ENCODE measurements at places on chromosomes 4 and X. TPM values are rescaled to one million over a fixed set of nuclear protein-coding genes. Genes with fewer than 3 reads are reported as not detected.

Gene ZDHHC9
- 3.0 TPM for total RNA-seq

Gene CYBB
- 11.3 TPM for total RNA-seq

Gene TRIM2
- not detected for total RNA-seq

Gene GCNA
- 3.7 TPM for total RNA-seq

Gene HPGDS
- total RNA-seq = not detected

Gene GPR119
- total RNA-seq = not detected

Gene CYSLTR1
- total RNA-seq = 7.6 TPM

Gene IGFBP7
- total RNA-seq = 88.8 TPM

Gene LNX1
- total RNA-seq = not detected

Gene MPP1
- 20.8 TPM for total RNA-seq

Gene PPM1K
- 74.3 TPM for total RNA-seq

Gene KLB
- total RNA-seq = 0.10 TPM

GRCh38 chr4:105619188-105619931 is 66.9 kb downstream of the ARHGEF38 start:
- no peak overlapping the region for H3K4me3 ChIP-seq
- H3K27ac ChIP-seq = no peak overlapping the region
- no peak for DNase-seq
- no peaks in the 10 kb centered on the region for H3K27me3 ChIP-seq

GRCh38 chrX:136255541-136255940 is 4.3 kb upstream of the MAP7D3 start:
- DNase-seq = no peak
- no peak overlapping the region for H3K27ac ChIP-seq
- H3K36me3 ChIP-seq = no peaks in the 10 kb centered on the region
- H3K4me1 ChIP-seq = peaks cover 16% of the 10 kb centered on the region
- no peaks in the 10 kb centered on the region for H3K27me3 ChIP-seq

GRCh38 chr4:142353149-142353738 is 492.9 kb downstream of the INPP4B start:
- no peak overlapping the region for H3K27ac ChIP-seq
- H3K4me1 ChIP-seq = peaks cover 13% of the 10 kb centered on the region
- DNase-seq = peak; percentile 76
- no peaks in the 10 kb centered on the region for H3K27me3 ChIP-seq

DNA sequence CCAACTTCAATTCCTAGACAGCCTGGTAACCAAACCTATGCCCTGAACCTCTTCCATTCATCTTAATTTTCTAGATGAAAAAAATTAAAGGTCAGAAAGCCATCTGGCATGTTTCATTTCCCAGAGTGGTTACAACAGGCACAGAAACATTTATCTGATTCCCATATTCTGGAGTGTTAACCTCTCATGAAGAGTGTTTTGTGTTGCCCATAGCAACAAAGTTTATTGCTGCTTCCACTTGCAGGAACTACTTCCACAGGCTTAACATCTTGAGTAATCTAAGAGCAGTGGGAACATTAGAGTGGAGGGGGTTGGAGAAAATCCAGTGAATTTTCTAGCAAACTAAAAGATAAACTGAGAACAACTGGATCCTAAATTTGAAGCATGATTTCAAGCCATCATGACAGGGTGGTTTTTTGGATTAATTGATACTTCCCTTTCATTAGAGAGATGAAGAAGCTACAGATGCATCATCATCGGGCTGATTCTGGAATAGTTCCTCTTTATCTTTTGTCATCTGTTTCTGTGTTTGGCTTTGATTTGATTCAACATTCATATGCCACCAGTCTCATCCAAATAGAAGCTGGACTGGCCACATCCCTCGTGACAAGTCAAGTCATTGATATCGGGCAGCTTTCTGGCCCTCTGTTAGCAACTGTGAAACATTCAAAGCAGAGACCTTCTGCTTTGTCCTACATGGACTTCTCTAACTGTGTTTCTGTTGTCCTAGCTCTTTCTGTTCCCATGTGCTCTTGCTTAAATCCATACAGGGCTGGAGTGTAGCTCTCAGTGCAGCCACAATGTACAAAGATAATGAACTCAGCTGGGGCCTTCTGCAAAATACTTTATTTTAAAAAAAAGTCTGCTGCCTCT is 167.3 kb downstream of the MID1IP1 start:
- H3K27ac ChIP-seq = no peak overlapping the region
- H3K36me3 ChIP-seq = no peaks in the 10 kb centered on the region
- no peak for DNase-seq
- H3K27me3 ChIP-seq = no peaks in the 10 kb centered on the region
- no peak overlapping the region for H3K4me3 ChIP-seq
- no peaks in the 10 kb centered on the region for H3K4me1 ChIP-seq

- no peaks in the 10 kb centered on the region for H3K4me1 ChIP-seq
- no peaks in the 10 kb centered on the region for H3K36me3 ChIP-seq
- H3K27ac ChIP-seq = no peak overlapping the region
- H3K4me3 ChIP-seq = no peak overlapping the region
Observed at GRCh38 chr4:71938776-71939175, 93.0 kb upstream of the NPFFR2 start.

DNA sequence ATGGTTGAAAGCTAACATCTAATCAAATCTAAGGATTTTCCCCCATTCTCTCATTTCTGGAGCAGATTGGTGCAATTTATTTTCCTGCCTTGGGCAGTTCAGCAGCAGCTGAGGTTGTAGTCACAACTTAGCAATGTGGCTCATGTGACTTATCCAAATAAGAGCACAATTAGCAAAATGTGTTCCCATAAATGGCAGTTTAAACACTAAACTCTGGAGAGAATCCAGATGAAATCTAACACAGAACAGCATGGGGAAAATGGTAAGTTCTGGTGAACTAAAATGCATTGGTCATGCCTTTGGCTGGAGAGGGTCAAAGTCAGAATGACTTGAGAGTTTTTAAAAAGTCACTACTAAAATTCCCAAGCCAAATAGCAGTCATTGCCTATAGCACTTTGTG is 422.6 kb upstream of the DIPK2B start:
- DNase-seq = no peak
- no peaks in the 10 kb centered on the region for H3K4me1 ChIP-seq
- no peak overlapping the region for H3K27ac ChIP-seq
- H3K36me3 ChIP-seq = no peaks in the 10 kb centered on the region
- no peak overlapping the region for H3K4me3 ChIP-seq

GRCh38 chr4:70158576-70158975 is 4.5 kb downstream of the PRR27 start:
- DNase-seq = no peak
- H3K4me1 ChIP-seq = no peaks in the 10 kb centered on the region
- no peak overlapping the region for H3K4me3 ChIP-seq
- H3K27ac ChIP-seq = no peak overlapping the region
- H3K27me3 ChIP-seq = no peaks in the 10 kb centered on the region
- H3K36me3 ChIP-seq = no peaks in the 10 kb centered on the region

DNA sequence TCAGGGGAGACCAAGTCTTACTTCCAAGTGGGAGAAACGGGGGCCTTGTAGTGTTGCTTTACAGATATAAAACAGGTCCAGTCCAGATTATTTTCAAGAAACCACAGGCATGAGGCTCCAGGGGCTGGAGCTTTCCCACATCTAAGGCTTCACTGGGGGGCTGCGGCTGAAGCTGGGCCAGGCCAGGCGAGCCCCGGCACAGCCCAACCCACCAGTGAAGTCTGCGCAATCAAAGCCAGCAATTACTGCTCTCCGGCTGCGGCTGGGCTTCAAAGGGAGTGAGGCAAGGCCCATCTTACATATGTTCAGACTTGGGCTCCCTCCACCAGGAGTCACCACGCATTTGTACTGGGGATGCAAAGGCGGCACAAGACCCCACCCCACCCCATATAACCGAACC is 61.7 kb downstream of the HADH start:
- peaks cover 5% of the 10 kb centered on the region for H3K4me1 ChIP-seq
- H3K27ac ChIP-seq = no peak overlapping the region
- no peak for DNase-seq
- H3K27me3 ChIP-seq = no peaks in the 10 kb centered on the region

DNA sequence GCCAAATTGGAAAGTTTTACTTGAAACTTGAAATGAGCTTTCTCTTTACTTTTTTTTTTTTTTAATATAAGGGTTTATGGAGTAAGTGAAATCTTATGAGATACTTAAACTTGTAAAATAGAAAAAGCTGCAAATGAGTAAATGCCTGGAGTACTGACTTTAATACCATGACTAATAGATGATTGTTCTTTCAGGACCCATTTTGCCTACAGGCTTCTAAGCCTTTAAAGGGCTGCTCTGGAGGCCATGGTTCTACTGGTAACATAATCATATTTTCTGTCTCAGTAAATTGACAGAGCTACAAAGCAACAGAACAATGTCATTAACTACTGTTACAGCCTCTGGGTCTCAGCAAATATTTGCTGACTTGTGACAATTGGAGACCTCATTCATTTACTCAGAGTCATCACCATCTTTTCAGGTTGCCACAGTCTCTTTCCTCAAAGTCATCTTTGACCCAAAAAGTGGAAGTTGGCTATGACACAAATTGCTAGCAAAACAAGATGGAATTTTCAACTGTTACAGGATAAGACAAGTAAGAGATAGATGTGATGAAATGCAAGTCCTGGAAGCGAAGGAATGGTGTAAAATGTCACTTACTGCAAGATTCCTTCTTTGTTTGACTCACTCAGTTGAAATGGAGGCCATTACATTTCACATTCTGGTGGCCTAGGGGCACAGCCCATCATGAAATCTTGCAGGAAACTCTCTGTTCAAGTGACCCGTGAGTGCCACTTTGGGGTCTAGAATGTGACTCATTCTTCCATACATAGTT is 132.7 kb downstream of the BTC start:
- no peak overlapping the region for H3K4me3 ChIP-seq
- no peak overlapping the region for H3K27ac ChIP-seq
- no peaks in the 10 kb centered on the region for H3K36me3 ChIP-seq

DNA sequence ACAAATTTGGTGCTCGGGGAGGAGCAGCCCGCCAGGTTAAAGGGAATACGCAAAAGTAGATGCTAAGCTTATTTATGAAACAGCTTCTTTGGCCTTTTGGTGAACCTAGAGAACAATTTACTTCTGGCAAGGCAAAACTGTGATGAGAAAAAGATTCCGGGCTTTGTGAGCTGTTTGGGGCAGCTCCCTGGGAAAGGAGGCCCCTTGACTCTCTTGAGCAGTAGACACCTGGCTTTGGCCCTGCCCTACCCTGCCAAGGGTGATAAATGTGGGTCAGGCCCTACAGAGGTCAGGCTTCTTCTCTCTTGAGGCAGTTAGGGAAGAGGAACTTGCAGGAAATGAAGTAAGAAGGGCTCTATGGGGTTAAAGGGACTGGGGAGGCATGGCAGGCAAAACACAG is 509.6 kb downstream of the MID1IP1 start:
- H3K27ac ChIP-seq = no peak overlapping the region
- H3K4me3 ChIP-seq = no peak overlapping the region
- no peaks in the 10 kb centered on the region for H3K27me3 ChIP-seq

DNA sequence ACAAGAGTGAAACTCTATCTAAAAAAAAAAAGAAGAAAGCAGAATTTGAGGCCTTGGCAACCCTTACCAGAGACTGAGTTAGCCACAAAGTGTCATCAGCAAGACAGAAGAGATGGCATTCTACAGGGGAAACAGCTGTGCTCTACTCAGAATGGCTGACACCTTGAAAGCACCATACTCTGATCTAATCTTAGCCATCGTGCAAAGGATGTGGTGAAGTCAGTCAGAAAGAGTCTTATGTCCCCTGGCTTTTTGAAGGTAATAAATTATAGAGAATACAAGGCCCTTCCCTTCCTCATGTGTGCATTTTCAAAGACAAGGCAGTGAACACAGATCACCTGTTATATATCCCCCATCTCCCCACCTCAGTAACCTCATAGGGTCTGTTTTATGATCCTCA is 13.2 kb downstream of the CLNK start:
- H3K36me3 ChIP-seq = no peaks in the 10 kb centered on the region
- no peak overlapping the region for H3K4me3 ChIP-seq
- H3K27ac ChIP-seq = peak overlapping the region; percentile 44

- no peaks in the 10 kb centered on the region for H3K4me1 ChIP-seq
- DNase-seq = no peak
- H3K27me3 ChIP-seq = no peaks in the 10 kb centered on the region
- no peak overlapping the region for H3K4me3 ChIP-seq
- no peak overlapping the region for H3K27ac ChIP-seq
Observed at GRCh38 chr4:153564630-153565525, 98.7 kb downstream of the TMEM131L start.

- H3K36me3 ChIP-seq = no peaks in the 10 kb centered on the region
- no peak overlapping the region for H3K27ac ChIP-seq
- no peak overlapping the region for H3K4me3 ChIP-seq
Observed at GRCh38 chr4:130306566-130306965, 1210.6 kb downstream of the C4orf33 start.

DNA sequence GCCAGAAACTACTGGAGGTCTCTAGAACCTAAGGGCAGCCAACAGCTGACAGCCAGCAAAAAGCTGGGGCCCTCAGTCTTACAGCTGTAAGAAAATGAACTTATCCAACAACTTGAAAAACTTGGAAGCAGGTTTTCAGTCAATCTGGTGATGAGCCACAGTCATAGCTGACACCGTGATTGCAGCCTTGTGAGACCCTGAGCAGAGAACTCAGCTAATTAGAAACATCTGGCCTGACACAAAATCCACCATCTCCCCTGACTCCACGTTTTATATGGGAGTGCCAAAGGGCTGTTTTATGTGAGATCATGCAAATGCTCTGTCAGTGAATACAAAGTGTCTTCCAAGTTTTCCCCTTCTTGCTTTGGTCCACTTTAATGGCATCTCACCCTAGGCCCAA is 198.8 kb upstream of the DCAF8L1 start:
- no peak for DNase-seq
- H3K27me3 ChIP-seq = no peaks in the 10 kb centered on the region
- no peak overlapping the region for H3K27ac ChIP-seq
- no peaks in the 10 kb centered on the region for H3K36me3 ChIP-seq

DNA sequence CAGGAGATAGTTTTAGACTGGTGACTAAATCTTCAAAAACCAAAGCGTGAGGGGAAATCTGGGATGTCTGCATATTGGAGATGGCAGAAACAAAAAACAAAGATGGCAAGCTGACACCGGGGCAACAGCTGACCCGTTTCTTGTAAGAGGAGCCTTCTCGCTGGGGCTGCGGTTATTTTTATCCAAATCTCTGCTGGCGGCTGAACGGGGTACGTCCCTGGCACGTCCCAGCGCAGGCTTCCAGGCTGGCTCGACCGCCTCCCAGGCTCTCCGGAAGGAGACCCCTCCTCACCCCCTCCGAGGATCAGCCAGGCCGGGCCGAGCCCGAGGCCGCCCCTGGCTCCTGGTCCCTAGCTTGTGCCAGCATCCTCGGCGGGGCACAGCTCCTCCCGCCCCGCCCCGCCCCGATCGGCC is 403 bp downstream of the SGCB start:
- peak overlapping the region; percentile 34 for H3K4me3 ChIP-seq
- H3K36me3 ChIP-seq = no peaks in the 10 kb centered on the region
- DNase-seq = no peak
- peaks cover 8% of the 10 kb centered on the region for H3K4me1 ChIP-seq
- H3K27ac ChIP-seq = no peak overlapping the region

GRCh38 chr4:98963538-98964433 is 31.7 kb upstream of the METAP1 start:
- no peaks in the 10 kb centered on the region for H3K4me1 ChIP-seq
- no peaks in the 10 kb centered on the region for H3K36me3 ChIP-seq
- no peak overlapping the region for H3K27ac ChIP-seq
- no peaks in the 10 kb centered on the region for H3K27me3 ChIP-seq

DNA sequence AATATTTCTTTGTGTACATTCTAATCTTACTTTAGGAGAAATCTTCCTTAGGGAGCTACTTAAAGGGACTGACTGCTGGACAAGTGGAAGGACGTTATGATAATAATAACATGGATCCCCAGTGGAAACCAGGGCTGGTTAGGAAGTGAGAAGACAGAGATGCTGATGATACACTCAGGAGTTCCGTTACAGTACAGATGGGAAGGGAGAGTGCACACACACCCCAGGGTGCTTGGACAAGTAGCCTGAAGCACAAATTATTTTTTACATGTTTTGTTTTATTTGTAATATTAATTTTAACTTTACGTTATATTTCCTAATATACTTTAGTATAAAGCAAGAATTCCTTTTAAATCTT is 84.1 kb downstream of the BMPR1B start:
- H3K4me1 ChIP-seq = no peaks in the 10 kb centered on the region
- H3K36me3 ChIP-seq = no peaks in the 10 kb centered on the region
- no peak for DNase-seq
- no peak overlapping the region for H3K4me3 ChIP-seq
- H3K27ac ChIP-seq = no peak overlapping the region
